CD4-positive, alpha-beta T cell treated with Interleukin-15 for 1 hour (primary cell): ENCODE measurements at places on chromosomes 6 and 20.

- no peak for DNase-seq
These were observed 21.3 kb downstream of the TAF11 start for GRCh38 chr6:34866509-34866908.

- DNase-seq: no peak
These were observed 54.3 kb downstream of the MYLIP start for GRCh38 chr6:16183187-16183664.

DNA sequence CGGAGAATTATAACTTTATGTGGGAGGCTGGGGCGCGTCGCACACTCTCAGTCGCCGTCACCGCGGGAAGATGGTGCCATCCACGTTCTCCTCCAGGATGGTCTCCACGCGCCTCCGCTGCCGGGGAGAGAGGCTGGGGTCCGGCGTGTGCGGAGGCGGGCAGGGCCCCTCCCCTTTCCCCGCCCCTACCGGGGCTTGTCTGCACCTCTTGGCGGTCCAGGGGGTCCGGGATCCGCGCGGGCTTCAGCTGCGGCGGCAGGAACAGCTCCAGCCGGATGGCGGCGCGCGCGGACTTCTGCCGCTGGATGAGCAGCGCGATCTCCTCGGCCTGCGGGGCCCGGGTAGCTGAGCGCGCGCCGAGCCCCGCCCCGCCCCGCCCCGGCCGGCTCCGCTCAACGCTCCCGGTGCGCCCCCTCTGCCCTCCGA lies 807 bp downstream of the LKAAEAR1 start:
- peak; percentile 73 for DNase-seq

GRCh38 chr6:36827261-36828079 lies 11.8 kb downstream of the CPNE5 start:
- peak; percentile 32 for DNase-seq
